DMS79 (cell line): ENCODE measurements at places on chromosomes 7 and 10.

DNA sequence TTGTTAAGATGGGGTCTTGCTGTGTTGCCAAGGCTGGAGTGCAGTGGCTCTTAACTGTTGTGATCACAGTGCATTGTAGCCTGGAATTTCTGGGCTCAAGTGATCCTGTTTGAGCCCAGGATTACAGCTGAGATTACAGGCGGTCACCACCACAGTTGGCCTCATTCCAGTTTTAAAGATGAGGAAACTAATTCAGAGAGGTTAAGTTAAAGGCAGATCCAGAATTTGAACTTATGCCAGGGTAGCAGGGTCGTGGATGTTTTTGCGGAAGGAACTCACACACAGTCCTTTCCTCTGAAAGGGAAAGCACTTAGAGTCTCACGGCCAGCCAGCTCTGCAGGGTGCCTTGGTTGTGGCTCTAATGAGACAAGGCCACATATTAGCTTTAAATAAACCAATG, 84.7 kb downstream of the MMRN2 start:
- no peak for DNase-seq

- DNase-seq = no peak
Measured at GRCh38 chr7:43462836-43463235, 120.1 kb upstream of the STK17A start.

DNA sequence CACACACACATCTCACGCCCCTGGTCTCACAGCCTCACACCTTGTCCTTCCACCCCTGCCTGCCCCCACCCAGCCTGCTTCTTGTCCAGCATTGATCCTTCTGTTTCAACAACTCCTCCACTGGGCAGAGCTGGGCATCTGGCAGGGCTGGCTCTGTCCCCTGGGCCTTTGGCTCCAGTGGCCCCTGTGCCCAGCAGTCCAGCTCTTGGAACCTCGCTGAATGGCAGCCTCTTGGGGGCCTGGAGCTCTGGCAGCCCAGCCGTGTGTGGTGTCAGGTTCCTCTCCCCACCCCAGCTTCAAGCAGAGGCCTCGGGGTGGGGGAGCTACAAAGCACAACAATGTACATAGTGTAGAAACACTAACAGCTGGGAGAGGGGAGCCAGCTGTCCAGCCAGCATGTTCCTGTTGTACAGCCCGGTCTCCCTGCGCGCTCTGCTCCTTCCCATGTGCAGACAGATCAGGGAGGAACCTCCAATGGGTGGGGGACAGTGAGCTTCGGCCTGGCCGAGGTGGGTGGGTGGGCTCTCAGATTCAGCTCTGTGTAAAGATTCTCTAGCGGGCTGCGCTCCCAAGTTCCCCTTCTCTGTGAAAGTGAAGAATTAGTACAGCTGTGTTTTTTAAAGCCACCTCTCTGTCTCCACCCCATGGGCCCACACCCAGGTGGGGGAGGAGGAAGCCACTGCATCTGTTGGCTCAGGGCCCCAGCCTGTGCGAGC, 19.4 kb downstream of the ZMIZ2 start:
- no peak for DNase-seq

DNA sequence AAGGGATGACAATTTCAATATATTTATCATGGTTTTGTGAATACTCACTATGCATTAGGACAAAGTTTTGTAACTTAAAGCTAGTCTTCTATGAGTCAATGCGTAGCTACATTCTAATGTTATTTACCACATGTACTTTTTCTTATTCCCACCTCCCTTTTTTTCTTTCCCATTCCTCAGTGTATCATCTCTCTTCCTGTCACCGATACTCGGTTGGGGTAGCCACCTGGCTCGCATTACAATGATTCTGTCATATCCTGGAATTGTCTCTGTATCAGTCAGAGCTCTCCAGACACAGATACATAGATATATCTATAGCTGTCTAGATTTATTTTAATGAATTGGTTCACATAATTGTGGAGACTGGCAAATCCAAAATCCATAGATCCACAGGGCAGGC, 9.8 kb upstream of the RALA start:
- DNase-seq = no peak

GRCh38 chr7:121530227-121531174, 134.4 kb upstream of the FAM3C start:
- no peak for DNase-seq

GRCh38 chr10:42836771-42837468, 54.3 kb downstream of the BMS1 start:
- no peak for DNase-seq
